NCI-H2081 (cell line): ENCODE measurements at places on chromosomes 3 and 15.
A peak's percentile ranks its signal among the peaks of the same experiment; 100 is the strongest.

DNA sequence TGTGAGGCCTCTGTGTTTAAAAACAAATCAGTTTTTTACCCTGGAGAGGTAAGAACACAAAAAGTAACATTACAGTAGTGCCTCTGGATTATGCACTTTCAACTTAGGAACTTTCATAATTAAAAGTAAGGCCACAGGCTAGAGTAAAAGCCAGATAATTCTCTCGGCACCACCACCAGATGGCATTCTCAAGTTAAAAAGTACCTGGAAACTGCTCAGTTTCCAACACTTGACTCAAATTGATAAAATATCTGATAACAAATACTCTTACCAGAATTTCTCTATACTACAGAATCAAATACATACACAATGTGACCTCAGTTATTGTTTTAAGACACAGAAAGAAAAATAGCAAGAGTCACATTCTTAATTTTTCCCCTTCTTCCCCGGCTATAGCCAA lies 19.9 kb downstream of the SPICE1 start:
- DNase-seq: peak; percentile 14

DNA sequence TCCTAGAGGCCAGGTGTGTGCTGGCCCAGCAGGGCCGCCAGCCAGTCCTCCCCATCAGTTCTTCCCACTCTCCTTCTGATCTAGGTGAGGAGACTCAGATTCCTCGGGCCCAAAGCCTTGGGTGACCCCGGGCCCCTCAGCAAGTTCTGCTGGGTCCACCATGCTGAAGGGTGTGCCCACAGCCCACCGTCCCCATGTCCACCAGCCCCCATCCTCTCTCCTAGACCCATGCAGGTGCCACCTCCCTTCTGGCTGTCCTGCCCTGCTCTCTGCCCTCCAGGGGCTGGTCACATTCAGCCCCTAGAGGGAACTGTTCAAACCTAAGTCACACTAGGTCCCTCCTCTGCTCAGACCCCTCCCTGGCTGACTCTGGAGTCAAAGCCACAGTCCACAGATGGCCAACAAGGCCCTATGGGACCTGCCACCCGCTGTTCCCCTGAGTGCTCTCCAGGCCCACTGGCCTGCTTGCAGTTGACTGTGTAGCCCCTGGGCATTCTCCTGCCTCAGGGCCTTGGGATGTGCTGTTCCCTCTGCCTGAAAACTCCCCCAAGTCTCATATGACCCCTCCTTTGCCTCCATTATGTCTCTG lies 878 bp upstream of the TLR9 start:
- DNase-seq: no peak

DNA sequence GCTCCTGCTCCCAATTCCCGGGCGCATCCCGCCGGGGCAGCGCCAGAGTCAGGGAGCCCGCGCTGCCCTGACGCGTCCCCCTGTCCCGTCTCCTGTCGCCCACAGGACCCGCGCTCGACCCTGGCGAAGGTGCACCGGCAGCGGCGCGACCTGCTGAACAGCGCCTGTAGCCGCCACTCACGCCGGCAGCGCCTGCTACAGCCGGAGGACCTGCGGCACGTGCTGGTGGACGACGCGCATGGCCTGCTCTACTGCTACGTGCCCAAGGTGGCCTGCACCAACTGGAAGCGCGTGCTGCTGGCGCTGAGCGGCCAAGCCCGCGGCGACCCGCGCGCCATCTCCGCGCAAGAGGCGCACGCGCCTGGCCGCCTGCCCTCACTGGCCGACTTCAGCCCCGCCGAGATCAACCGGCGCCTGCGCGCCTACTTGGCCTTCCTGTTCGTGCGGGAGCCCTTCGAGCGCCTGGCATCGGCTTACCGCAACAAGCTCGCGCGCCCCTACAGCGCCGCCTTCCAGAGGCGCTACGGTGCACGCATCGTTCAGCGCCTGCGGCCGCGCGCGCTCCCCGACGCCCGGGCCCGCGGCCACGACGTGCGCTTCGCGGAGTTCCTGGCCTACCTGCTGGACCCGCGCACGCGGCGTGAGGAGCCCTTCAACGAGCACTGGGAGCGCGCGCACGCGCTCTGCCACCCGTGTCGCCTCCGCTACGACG lies 16.9 kb downstream of the C3orf22 start:
- no peak for DNase-seq

GRCh38 chr3:105062853-105063252 lies 303.9 kb upstream of the ALCAM start:
- DNase-seq: peak; percentile 83

DNA sequence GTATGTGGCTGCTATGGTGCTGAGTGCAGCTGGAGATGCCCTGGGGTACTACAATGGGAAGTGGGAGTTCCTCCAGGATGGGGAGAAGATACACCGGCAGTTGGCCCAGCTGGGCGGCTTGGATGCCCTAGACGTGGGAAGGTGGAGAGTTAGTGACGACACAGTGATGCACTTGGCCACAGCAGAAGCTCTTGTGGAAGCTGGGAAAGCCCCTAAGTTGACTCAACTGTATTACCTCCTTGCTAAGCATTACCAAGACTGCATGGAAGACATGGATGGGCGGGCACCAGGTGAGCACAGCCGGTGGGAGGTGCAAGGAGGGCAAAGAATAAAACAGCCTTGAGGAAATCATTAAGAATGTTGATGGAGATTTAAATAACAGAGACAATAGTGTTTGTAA lies 2.9 kb downstream of the ADPRH start:
- DNase-seq: no peak

DNA sequence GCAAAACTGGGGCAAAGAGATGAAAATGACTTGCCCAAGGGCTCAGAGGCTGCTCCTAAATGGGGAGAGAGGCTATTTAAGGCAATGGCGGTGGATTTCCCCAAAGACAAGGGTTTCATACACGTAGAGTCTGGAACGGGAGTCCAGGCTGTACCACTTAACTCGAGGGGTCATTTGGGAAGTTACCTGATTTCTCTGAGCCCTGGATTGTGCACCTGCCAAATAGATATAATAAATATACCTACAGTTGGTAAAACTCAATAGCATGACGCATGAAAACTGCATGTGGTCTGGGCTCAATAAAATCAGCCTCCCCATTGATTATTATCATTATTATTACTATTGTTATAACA lies 1.3 kb upstream of the ITPR1 start:
- DNase-seq: no peak

DNA sequence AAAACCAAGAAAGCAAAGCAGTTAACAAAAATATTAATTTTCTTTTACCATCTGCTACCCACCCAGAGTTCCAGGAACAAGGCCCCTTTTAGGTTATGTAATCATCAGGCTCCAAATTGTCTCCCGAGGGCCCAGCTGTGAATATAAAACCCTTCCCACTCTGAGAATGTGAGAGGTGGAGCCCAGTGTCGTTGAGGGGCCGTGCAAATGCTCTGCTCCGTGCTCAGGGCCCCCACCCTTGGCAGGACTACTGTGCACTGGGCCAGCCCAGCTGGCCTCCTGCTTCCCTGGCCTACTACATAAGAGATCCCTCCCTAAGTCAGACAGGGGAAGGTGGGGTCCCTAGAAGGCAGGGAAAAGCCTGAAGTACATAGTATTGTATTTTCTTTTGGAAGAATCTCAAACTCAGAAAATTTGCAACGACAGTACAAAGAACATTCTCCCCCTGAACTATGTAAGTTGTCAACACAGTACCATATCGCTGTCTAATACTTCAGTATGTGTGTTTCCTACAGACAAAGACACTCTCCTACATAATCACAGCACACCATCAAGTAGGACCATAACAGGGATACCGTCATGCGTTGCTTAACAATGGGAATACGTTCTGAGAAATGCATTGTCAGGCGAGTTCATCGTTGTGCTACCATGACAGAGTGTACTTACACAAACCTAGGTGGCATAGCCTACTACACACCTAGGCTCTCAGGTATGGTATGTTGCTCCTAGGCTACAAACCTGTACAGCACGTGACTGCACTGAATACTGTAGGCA lies 4.4 kb upstream of the CLEC3B start:
- no peak for DNase-seq

GRCh38 chr15:71139241-71139640 lies 24.0 kb downstream of the THSD4 start:
- DNase-seq: no peak

DNA sequence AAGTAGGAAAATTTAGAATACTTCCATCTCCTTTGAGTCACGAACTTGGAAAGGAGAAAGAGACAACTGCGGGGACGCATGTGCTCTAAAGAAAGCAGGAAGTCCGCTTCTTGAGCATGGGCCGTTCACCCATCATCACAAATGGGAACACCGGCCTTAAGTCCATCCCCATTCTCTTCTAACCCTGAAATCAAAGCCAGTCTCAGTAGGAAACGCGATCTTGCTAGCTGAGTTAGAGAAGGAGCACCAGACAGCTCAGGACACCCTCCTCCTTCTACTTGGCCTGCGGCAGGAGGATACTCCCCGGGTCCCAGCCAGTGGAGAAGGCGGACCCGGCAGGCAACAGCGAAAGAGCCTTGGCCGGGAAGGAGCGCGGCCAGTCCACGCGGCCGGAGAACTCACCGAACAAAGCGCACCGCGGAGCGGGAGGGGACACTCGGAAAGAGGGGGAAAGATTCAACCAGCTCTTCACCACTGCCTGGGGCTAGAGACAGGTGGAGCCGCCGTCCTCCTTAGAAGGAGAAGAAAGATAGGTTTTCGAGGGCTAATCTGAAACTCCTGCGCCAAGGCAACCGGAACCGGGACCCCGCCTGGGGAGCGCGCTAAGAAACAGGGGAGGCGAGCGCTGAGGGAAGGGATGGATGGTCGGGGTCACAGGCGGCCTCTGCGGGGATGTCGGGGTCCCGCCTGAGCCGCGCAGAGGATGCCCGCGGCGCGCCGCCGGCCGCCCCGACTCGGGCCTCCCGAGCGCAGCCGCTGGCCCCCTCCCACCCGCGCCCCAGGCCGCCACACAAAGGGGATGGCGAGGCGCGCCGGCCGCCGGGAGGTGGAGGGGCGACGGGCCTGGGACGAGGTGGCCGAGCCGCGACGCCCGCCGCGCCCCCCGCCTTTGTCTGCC lies 818 bp downstream of the SLC4A7 start:
- peak; percentile 49 for DNase-seq

GRCh38 chr3:72115307-72115706 lies 330.4 kb upstream of the PROK2 start:
- DNase-seq: no peak

DNA sequence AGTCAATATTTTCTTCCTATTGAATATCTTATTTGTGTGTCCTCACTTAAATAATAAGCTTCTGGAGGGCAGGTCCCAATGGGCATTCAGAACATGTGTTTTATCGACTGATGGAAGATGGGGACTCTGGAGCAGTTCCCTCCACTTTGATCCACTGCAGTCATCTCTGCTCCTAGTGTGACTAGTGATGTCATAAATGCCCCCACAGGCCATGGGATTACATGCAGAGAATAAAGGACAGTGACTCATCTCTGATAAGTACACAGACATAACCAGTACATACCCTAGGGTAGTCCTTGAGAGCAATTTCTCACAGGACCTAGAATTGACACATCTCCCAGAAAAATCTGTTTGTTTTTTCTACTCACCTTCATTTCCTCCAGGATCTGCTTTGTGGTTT lies 49.4 kb upstream of the FMN1 start:
- no peak for DNase-seq

DNA sequence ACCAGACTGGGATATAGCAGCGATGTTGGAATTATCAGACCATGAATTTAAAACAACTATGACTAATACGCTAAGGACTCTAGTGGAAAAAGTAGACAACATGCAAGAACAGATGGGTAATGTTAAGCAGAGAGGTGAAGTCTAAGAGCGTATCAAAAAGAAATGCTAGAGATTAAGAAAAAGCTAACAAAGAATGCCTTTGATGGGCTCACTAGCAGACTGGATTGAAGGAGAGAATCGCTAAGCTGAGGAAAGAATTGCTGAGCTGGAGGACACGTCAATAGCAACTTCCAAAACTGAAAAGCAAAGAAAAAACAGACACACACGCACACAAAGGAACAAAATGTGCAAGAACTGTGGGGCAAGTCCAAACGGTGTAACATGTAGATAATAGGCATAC lies 20.0 kb upstream of the CMTM6 start:
- no peak for DNase-seq

GRCh38 chr15:80615783-80616391 lies 79.2 kb upstream of the ABHD17C start:
- peak; percentile 61 for DNase-seq

DNA sequence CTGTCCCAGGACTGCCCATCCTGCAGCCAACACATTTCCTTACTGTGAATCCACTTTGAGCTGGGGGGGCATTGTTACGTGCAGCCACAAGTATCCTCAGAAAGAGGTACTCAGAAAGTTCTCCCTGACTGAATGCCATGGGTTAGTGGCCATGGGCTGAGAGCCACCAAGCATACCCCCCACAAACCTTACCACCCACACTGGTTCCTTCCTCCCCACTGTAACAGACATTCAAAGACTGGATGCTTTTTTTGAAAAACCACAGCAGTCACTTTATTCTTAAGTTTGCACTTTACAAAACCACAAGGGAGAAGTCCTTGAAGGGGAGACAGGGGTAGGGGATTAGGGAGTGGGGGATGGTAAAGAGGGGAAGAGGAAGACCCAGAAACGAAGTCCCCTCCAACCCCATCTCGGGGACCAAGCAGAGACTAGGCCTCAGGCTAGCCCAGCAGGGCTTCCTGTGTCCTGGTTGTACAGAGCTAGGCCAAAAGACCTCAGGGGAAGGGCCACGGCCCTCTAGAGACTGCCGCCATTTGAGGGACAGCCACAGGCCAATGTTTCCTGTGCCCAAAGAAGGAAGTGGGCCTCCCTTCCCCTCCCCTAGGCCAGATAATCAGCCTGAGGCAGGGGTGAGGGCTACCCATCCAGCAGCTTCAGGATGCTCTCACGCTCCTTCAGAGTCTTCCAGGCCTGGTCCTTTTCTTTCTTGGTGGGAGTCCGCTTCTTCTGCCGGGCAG lies 10.1 kb upstream of the CAMK1 start:
- DNase-seq: no peak
